ENCODE measurements at places on chromosomes 11 and 22.

- peak; percentile 59 for DNase-seq
Measured at GRCh38 chr11:88484873-88485621, 147.5 kb upstream of the CTSC start.

- peak; percentile 22 for DNase-seq
Measured at GRCh38 chr11:88420165-88420791, 82.7 kb upstream of the CTSC start.

DNA sequence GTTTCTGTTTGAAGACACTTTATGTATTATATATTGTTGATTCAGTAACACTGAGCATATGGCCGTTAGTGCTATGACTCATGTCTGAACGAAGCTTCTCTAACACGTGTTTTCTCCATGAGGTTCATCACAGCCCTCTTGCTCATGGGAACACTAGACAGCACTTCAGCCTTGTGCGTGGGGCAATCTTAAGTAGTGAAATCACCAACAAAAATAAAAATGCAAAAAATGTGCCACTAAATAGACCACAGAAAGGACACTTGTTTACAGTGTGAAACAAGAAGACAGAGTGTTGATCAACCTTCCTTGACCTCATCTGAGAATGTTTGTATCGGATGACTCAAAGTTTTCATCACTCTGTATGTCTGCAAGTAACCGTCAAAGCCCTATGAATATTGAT lies 94.5 kb downstream of the FDX1 start:
- DNase-seq, result no peak

GRCh38 chr11:20114588-20114987 lies 45.7 kb downstream of the DBX1 start:
- DNase-seq, result no peak

DNA sequence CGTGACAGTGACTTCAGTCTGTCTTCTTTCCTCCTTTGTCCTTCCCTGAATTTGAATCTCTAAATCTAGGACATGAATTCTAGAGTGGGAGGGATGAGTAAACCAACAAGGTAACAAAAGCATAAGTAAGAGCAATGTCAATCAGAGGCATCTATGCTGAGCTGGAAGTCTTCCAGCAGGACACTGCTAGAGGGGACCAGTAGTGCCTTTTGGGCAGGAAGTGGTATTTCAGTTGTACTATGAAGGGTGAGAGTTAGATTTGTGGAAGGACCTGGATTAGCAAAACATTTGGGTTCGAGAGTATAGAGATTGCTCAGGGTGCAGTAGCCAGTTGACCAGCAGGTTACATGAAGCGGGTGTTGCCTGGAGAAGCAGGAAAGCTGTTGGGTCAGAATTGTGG lies 40.3 kb downstream of the MEI1 start:
- no peak for DNase-seq

- peak; percentile 42 for DNase-seq
Measured at GRCh38 chr11:2376751-2377451, at the start of gene CD81. TSS of gene CD81 (plus strand) at chr11:2377310. CDS start at chr11:2377550, 240 bp downstream.

DNA sequence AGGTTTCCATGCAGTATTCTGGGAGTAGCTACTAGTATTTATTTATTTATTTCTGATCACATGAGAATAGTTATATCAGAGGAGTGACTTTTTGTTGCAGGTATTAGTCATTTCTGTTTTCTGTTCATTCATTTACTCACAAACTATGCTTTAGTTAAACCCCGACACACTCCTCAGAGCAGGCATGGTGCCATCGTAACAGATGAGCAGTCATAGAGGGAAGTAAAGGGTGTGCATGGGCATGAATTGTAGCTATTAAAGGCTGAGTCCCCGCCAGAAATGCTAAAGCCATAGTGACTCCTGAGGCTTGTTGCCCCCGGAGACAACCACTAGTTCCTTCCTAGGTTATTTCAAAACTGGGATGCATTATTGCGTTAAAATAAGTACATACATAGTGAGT lies 10.6 kb downstream of the JHY start:
- DNase-seq, result no peak

DNA sequence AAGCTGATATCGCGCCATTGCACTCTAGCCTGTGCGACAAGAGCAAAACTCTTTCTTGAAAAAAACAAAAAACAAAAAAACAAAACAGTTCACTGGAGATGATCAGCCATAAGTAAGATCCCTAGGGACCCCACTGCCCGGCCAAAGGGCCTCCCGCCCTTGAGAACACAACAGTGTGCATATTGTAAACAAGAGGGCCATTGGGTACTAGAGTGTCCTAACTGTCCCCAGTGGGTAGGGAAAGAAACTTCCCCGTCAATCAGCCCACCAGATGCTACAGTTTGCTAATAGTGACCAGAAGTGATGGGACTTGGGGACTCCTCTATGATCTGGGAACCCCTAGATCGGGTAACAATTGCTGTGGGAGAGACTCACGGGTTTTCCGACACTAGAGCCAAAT lies 3.7 kb upstream of the ACY3 start:
- no peak for DNase-seq

GRCh38 chr11:88478136-88478815 lies 140.7 kb upstream of the CTSC start:
- no peak for DNase-seq

DNA sequence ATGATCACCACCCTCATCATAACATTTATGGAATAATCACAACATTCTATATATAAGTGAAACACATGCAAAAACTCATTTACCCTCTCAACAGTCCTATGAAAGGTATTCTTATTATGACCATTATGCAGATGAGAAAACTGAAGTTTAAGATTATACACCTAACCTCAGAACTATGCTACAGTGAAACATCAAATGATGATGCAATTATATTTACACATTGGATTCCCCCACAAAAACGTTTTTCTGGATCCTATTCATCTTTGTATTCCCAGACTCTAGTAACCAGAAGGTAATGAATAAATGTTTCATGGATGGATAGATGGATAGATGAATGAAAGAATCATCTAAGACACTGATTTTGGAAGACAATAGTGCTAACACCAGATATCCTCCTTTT lies 54.8 kb downstream of the TCP11L1 start:
- no peak for DNase-seq

DNA sequence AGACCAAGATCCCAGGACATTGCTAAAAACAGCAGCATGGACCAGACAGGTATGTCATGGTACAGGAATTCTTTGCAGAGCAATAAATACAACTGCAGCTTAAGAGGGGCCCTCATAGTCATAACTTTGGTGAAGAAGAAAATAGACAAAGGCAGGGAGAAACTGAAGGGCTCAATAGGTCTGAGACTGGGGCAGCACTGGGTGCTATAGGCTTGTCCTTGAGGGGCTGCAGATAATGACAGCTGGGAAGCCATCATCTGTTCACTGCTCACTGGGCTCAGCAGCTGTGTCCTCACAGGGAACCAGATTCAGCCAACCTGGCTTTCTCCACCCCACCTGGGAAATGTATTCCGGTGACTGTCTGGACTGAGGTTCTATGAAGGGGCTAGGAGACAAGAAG lies 68.4 kb downstream of the ZNF280B start:
- no peak for DNase-seq

DNA sequence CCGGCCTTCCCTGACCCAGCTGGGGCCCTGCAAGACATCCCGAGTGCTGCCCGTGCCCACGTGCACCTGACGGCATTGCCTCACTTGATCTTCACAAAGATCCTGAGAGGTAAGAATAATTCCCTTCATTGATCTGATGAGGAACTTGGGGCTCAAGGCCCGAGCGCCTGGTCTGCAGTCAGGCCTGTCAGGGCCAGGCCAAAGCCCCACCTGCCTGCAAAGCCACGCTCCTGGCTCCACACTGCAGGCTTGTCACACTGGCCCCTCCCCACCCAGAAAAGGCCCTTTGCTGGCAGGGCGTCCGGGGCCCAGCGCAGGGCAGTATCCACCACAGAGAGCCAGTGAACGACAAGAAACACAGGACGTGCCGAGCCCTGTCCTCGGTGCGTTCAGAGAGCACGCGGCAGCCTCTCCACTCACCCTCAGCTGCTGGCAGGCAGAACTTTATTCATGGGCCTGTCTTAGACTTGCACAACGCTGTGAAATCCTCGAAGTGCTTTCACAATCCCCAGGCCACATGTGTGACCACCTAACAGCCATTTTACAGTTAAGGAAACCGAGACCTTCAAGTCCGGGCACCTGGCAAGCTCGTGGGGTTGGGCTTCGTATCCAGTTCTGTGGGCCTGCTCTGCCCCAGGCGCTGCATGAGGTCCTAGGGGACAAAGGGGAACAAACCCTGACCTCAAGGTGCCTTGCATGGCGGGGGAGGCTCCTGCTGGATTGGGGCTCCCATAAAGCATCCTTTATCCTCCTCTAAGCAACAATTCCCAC lies 14.8 kb downstream of the KIAA0930 start:
- no peak for DNase-seq

Measured in T47D (cell line).